ENCODE measurements at places on chromosomes 3 and 15.

- no peak for DNase-seq
Measured at GRCh38 chr15:99169769-99170311, 65.0 kb downstream of the SYNM start.

DNA sequence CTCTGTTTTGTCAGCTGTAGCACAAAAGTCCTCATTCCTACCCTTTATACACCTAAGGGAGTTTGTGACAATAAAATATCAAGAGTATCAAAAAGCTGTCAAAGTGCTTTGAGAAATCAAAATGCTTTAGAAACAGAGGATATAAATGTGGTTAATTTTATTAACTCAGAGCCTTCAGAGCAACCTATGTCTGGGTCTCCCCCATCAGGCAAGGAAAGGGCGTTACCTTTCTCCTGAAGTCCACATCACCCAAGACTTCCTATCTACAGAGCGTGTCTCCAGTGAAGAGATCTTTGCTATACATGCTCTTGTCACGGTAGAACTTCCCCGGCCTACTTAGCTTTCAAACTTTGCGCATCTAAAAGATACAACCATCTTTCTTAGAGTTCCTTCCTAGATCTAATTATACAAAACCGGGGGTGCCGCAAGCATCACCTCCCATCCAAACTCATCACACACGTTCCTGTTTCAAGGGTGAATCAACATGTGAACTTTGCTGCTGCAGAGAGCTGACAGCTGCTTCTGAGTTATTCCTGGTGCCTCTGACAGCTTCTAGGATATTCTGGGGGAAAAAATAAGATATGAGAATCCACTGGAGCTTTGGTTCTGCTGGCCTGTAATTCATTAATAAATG is 93.0 kb downstream of the RARB start:
- no peak for DNase-seq

GRCh38 chr3:159258934-159259333 is 457.1 kb downstream of the MFSD1 start:
- DNase-seq: no peak

DNA sequence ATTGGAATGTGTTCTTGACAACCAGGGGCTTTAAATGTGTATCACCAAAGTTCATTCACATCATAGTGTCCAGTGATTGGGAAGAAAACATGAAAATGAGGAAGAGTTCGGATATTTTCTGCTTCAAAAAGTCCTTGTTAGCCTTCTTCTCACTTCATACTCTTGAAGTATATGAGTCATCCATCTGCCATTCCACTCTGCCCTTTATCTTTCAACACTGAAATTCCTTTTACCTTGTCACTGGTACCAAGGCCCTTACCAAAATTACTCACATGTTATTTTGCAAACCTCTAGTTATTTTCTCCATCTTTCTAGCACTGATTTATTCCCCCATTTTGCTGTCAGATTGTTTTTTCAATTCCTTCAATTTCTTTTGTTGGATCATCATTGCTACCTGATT is 32.5 kb downstream of the OR5H15 start:
- no peak for DNase-seq

- no peak for DNase-seq
Measured at GRCh38 chr3:55726501-55726775, 239.3 kb upstream of the WNT5A start.

- DNase-seq: no peak
Measured at GRCh38 chr3:78757731-78758130, 1010.1 kb downstream of the ROBO1 start.

DNA sequence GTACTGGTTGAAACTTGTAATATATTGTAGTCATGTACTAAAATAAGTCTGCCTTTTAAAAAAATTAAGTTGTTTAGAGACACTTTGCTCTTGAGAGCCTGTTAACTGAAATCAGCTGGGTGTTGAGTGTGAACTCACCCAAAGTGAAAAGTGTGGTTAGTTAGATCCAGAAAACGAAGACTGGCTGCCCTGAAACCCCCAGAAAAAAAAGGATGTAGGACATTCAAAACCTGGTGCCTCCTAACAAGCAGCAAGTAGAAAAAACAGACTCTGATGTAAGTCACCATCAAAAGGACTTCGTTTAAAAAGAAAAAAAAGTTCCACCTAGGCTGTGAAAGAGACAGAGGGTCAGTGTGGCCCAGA is 40.8 kb downstream of the UMPS start:
- DNase-seq: no peak

DNA sequence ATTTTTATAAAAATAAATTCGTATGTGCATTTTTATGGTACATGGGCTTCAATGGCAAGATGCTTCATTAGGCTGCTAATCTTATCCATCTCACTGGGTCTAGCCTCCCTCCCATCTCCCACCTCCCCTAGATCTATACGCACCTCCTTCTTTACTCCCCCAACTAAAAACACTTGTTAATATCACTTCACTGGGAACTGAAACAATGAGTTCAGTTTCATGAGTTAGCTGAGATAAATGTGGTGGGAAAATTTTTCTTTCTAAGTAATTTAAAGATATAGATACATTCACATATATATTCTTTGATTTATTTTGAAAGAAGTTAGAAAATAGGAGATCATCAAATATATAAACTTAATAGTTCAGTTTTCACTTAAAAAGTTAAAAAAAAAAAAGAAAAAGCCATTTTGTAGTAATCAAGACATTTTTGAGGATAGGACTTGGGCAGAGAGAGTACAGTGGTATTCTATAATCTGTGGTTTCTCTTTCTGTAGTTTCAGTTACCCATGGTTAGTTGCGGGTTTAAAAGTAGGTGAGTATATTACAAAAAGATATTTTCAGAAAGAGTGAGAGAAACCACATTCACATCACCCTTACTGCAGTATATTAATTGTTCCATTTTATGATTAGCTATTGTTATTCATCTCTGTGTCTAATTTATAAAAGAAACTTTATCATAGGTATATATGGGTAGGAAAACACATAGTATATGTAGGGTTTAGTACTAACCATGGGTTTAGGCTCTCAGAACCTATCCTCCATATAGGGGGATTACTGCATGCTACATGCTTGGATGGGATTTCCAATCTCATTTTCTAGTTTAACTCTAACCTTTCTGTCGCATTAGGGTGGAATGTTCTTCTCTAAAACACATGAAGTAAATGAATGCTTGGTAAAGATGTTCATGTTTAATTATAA is 316.0 kb upstream of the CBLB start:
- DNase-seq: no peak

DNA sequence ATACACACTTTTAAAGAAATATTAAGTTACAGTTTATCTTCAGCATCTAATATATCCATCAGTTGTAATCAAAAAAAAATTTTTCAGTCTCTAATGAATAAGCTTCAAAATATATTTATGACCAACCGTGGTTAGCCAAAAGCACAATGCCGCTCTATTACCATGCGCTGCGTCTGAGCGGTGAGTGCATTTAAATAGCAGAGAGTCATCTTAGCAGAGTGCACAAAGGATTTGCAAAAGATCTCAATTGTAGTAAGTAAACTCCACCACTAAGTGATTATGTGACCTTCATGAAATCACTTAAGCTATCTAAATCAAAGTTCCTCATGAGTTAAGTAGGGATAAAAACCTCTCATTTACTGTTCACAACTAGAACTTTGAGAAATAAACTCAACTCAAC is 4.9 kb downstream of the TP63 start:
- no peak for DNase-seq

- DNase-seq: no peak
Measured at GRCh38 chr3:47916201-47916600, 100.0 kb downstream of the MAP4 start.

DNA sequence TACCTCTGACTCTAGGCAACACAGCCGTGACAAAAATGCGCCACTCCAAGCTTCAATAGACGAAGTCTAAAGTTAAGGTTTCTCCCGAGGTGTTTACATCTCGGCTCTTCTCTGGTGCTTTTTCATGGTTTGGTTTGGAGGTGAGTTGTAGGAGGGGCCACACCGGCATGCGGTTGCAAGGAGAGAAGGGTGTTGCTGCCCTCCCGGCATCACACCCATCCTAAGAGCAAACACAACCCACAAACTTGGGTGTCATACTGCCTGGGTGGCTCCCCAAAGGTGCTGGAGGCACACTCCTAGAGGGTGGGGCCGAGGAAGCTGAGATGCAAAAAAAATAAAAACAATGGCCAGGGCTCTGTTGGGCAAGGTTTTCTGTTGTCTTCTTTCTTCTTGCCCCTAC is 225.2 kb upstream of the ICE2 start:
- no peak for DNase-seq

- DNase-seq: no peak
Measured at GRCh38 chr15:85282504-85283115, 97.8 kb upstream of the AKAP13 start.

DNA sequence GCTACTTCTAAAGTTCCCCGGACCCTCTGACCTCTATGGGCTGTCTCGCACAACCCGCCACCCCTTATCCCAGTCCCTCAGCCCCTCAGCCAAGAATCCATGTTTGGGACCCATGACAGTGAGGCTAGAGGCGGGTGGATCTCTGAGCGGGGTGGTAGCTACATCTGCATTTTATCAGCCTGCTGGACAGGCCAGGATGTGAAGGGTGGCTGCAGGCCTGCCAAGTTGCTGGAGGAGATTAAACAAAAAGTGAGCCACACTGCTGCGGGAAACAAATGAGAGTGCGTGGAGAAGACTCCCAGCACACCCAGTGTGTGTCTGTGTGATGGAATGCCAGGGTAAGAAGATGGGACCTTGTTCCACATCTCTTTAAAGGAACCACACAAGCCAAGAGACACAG is 51.1 kb upstream of the SPATA12 start:
- no peak for DNase-seq

GRCh38 chr3:64988188-64988587 is 300.4 kb upstream of the ADAMTS9 start:
- no peak for DNase-seq

DNA sequence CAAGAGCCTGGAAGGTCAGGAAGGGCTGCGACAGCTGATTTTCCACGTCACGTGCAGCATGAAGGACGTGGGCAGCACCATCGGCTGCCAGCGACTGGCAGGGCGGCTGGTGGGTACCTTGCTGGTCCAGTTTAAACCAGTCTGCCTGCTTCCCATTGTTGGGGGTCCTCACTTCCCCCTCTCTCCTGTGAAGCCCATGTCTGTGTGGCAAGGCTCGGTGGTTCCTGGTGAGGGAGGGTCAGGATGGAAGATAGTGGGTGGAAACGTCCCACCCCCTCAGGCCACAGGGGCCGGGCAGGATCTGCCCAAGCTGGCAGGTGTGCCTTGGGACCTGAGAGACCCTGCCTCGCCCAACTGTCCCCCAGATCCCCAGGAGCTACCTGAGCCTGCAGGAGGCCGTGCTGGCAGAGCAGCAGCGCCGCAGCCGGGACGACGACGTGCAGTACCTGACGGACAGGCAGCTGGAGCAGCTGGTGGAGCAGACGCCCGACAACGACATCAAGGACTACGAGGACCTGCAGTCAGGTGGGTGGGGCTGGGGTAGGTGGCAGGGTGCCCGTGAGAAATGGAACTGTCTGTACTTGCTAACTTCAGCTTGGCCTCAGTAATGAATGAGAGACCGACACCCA is 108.2 kb downstream of the LRRK1 start:
- no peak for DNase-seq

GRCh38 chr15:98124581-98124980 is 164.1 kb downstream of the ARRDC4 start:
- no peak for DNase-seq

DNA sequence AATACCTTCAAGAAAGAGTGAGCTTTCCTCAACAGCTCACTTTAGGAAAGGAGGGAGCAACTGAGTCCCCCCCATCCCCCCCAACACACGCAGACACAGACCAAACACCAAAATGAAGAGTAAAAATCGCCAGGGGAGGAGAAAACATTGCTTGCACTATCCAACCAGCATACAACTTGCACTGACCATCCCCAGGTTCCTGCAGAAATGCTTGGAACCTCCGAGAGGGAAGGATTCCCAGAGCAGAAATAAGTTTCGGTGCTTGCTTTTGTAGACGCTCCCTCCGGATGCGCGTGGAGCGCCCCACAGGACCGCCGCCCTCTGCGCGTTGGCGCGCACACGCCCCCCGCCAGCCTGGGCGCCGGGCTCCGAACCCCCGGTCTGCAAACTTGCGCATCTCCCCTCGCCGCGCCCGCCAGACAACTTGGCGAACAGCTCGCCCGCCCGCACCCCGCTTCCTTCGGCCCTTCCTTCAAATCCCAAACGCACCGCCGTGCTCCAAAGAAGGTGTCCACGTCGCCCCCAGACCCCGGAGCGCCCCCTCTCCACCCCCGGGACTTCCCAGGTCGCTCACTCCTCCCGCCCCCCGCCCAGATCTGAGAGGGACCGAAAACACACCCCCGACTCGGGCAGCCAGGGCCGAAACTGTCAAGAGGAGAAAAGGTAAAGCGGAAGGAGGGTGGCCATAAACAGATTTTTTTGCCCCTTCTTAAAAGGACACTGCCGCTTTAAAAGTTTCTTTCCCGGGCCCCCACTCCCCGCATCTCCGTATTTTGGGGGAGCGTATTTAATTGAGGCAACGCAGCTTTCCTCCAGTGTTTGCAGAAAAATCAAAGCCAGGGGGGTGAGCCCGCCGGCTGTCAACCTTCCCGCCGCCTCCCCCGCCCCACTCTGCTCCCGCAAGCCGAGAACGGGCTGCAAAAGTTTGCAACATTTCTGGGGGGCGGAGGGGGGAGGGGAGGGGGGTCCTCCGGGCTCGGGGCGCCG is 859 bp downstream of the RORA start:
- no peak for DNase-seq

DNA sequence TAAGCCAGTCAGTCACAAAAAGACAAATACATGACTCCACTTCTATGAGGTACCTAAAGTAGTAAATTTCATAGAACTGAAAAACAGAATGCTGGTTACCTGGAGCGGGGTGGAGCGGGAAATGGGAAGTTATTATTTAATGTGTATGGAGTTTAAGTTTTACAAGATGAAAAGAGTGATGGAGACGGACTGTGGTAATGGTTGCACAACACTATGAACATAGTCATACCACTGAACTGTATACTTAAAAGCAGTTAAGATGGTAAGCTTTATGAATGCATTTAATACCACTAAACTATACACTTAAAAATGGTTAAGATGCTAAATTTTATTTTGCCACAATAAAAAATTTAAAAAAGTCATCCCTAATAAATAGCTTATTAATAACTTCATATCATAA is 23.2 kb downstream of the SFMBT1 start:
- DNase-seq: no peak

DNA sequence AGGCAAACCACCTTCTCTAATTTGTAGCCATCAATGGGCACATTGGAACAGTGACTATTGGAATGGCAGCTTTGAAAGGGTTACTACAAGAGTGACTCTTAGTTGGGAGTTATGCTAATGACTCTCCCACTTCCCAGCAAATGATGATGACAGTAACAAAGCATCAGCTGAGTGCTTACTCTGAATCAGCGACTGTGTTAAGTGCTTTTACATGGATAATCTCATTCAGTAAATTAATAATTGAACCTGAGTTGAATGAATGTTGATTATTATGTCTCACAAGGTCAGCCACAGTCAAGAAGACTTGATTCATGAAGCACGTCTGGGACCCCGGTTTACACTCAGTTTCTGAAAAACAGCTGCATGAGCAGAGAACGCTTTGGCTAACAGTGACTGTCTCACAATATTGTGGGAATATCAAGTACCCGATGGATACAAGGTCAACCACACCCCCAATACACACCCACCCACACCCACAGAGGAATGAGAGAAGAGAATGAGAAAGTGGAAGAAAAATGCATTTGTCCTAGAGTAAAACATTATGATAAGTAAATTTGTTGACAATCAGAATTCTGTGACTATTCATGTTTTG is 242.0 kb upstream of the FEZF2 start:
- DNase-seq: no peak
